ENCODE measurements at places on chromosomes 11 and 22.

DNA sequence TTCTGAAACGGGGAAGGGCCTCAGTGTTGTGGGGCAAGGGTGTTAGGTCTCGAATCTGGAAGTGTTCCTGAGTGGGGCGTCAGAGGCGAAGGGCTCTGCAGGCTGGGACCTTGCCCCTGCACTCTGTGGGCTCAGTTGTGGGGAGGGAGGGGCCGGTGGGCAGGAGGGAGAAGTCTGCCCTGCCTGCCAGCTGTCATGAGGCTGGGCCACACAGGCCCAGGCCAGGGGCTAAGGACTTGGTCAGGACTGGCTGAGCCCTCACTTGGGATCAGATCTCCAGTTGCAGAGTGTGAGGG, at the start of gene CRACR2B:
Gene CRACR2B (plus strand): TSS at position 23 of the 296 bp plus-strand sequence. CDS start 689 bp downstream, outside the sequence.
- DNase-seq: no peak

DNA sequence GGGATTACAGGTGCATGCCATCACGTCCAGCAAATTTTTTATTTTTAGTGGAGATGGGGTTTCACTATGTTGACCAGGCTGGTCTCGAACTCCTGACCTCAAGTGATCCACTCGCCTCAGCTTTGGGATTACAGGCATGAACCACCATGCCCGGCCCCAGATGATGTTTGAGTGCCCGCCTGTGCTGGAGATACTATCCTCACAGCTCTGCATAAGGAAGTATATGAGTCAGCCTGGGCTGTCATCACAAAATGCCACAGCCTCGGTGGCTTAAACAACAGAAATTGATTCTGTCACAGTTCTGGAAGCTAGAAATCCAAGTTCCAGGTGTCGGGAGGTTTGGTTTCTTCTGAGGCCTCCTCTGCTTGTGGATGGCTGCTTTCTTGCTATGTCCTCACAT, 119.3 kb downstream of the OSBP2 start:
- DNase-seq: no peak

DNA sequence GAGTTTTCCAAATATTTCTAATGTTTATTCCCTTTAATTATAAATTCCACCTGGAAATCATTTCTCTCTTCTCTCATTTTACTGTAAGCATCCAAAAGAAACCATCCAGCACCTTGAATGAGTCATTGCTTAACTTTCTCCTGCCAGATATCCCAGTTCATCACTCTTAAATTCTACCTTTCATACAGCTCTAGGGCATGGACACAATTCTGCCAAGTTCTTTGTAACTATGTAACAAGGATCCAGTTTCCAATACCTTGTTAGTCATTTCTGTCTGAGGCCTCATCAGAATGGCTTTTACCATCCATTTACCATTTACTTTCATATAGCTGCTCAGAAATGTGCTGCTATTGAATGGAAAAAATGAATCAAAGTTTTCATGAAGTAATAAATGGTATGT, 455.4 kb upstream of the TENM4 start:
- no peak for DNase-seq

DNA sequence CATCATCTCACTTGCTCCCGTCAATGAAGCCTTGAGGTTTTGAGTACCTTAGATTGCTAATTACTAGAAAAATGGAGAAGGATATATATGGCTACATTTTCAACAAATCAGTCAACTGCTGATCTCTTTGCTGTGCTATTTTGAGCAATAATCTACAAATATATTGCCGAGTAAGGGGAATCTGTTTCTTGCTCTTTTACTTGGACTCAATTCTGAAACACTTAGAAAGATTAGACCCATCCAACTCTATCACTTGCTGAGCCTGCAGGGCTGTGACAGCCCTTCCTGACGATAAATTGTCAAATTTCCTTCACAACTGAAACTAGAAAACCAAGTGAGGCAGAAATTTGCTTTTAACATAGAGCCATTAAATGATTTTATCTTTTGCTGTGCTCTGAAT, 16.9 kb downstream of the FEZ1 start:
- DNase-seq: no peak

DNA sequence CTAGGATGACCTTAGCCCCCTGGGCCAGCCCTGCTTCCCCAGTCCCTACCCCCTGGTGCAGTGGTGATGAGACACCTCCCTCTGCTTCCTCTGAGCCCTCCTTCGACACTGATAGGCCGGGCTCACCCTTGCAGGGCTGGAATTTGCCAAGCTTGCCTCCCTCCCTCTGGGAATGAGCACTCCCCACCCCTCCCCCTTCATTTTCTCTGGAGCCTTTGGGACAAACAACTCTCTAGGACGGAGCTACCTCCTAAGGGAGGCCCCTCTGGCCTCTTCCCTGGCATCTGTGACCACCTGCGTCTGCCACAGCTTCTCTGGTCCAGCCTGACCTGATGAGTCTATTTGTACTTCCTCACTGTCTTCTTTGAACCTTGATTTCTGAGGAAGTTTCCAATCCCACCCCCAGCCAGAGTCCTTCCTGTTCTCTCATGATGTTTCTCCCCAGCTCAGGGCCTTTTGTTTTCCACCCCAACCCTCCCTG, 53.3 kb upstream of the ADA2 start:
- no peak for DNase-seq

DNA sequence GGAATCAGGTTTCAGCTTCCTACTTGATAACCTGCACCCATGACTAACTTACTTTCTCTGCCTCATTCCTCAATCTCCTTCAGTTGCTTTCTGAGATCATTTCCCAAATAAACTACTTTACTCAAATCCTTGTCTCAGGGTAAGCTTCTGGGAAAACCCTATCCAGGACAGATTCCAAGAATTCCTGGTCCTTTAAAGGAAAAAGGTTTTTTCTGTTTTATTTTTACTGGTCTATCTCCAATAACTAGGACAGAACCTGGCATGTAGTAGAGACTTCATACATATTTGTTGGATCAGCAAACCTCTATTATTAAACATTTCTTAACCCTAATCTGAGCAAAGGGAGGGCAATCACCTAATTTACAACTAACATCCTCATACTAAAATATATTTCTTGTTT, 910.5 kb upstream of the CHORDC1 start:
- DNase-seq: no peak

DNA sequence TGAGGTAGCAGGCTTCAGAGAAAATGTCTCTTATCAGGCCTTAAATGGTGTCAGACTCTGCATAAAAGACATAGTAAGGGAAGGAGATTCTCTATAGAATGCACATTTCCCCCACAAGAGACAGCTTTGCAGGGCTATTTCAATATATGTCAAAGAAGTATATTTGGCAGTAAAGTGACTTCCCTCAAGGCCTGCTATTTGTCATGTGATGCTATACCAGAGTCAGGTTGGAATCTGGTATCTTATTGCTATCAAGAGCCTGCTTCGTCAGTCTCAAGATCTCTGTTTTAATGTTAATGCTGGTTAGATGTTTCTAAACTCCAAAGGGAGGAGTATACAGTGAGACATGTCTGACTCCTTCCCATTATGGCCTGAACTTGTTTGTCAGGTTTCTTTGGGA, 40.4 kb upstream of the MTMR2 start:
- DNase-seq: no peak

GRCh38 chr11:125091877-125092664, 19.4 kb downstream of the TMEM218 start:
- no peak for DNase-seq

- no peak for DNase-seq
Observed at GRCh38 chr11:30453705-30454104, 130.8 kb downstream of the ARL14EP start.

GRCh38 chr11:27464909-27465308, 7.7 kb downstream of the LGR4 start:
- DNase-seq: no peak

DNA sequence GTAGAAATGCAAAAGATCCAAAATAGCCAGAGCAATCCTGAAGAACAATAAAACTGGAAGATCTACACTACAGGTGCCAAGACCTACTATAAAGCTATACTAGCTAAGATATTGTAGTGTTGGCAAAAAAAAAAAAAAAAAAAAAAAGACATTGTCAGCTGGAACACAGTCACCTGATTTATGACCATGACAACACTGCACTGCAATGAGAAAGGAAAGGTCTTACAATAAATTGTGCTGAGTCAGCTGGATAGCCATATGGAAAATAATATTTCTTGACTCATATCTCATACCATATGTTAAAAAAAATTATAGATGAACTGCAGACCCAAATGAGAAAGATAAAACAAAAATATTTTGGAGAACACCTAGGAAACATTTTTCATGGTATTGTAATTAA, 3.1 kb upstream of the PANX3 start:
- no peak for DNase-seq

DNA sequence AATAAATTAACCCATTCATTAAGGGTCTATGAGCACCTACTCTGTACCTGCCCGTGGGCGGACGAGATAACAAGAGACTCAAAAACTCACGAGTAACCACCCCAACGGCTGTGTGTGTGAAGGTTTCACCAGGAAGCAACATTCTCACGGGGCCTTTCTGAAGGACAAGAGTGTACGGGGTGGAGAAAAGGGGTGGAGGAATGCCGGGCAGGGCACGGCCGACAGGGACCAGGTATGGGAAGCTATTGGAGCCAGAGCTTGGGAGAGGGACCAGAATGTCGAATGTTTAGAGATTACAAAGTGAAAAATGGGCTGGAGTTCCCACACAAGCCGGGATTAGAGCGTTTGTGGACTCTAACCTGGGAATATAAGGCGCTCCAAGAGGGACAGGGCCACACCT, 1.6 kb downstream of the KMT5B start:
- no peak for DNase-seq

GRCh38 chr22:26452236-26453016, 23.4 kb downstream of the ASPHD2 start:
- no peak for DNase-seq

- DNase-seq: no peak
Observed at GRCh38 chr22:48979482-48979881, 848.2 kb downstream of the BRD1 start.

GRCh38 chr11:58640386-58641023, 18.0 kb downstream of the CNTF start:
- no peak for DNase-seq

DNA sequence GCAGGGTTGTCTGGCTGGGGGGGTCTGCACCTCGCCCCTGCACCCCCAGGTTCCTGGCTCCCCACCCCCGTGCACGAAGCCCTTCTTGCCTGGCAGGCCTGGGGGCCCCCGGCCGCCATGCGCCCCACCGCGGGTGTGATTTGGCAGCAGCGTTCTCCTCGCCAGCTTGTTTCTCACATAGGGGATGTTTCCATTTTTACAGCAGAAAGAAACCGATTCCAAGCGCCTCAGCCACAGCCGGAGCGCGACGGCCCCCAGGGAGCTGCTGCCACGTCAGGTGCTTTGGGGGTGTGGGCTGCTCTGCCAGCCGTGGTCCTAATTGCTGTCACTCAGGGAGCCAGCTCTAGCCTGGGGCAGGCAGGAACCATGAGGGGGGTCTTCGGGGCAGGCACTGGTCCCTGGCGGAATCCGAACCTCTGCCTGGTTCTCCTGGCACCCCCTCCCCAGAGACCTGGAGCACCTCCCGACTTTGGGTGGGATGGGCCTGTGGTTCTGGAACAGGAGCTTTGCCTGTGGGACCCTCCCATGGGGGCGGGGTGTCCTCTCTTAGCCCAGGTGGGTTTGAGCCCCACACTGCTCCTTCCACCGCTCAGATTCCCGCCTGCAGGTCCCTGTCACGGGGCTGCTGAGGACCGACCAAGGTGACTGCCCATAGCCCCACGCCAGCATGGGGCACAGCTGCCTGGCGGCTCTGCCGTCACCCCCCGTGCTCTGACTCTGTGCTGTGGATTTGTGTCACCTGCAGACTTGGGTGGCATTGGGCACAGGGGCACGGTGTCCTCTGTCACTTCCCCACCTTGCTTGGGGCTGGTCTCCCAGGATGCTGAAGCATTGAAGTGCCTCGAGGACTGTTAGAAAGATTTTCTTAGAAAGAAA, 54.0 kb downstream of the RTN4R start:
- no peak for DNase-seq

GRCh38 chr11:128924510-128925249, 18.0 kb downstream of the TP53AIP1 start:
- DNase-seq: no peak

- no peak for DNase-seq
Observed at GRCh38 chr11:64165481-64165841, 452 bp downstream of the MACROD1 start.

GRCh38 chr11:123251657-123252344, 56.8 kb upstream of the CLMP start:
- no peak for DNase-seq

DNA sequence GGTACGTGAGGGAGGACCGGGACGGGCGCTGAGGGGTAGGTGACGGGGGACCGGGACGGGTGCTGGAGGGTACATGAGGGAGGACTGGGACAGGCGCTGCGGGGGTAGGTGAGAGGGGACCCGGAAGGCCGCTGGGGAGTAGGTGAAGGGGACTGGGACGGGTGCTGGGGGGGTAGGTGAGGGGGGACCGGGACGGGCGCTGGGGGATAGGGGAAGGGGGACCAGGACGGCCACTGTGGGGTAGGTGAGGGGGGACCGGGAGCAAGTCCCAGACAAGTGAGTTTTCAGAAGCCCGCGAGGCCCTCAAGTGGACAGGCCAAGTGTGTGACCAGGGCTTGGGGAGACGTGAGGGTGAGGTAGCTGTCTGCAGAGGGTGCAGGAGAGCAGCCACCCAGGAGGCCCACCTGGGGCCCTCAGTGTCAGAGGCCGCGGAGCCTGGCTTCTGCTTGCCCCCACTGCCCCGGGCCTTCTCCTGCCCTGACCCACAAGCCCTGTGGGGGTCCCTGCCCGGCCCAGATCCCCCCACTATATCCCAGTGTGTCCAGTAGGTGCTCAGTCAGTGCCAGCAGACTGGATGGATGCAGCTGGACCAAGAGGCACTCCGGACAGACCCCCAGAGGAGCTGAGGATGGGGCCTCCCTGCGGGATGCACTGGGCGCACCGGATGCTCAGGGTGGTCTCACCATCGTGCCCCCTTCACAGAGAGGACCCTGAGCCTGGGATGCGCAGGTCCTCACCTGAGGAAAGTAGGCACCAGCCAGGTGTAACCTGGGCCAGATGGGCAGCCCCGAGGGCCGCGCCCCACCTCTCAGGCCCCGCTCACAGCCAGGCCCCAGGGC, 44.2 kb upstream of the TH start:
- DNase-seq: no peak

- no peak for DNase-seq
Observed at GRCh38 chr11:58674609-58675008, 52.1 kb downstream of the CNTF start.

- no peak for DNase-seq
Observed at GRCh38 chr11:68351450-68352275, 39.3 kb downstream of the LRP5 start.
